Activated naive CD8-positive, alpha-beta T cell treated with anti-CD3 and anti-CD28 coated beads for 36 hours (primary cell): ENCODE measurements at places on chromosomes 11 and 22. TPM values are rescaled to one million over a fixed set of nuclear protein-coding genes. Genes with fewer than 3 reads are reported as not detected.

Gene GVQW3
- total RNA-seq: 2.0 TPM

Gene OR2D2
- not detected for total RNA-seq

Gene TRPT1
- 24.4 TPM for total RNA-seq

Gene SMC1B
- total RNA-seq: 2.1 TPM

Gene TPCN2
- total RNA-seq: 10.9 TPM

Gene FJX1
- total RNA-seq: 3.8 TPM

Gene PTPRCAP
- 110 TPM for total RNA-seq

Gene ASPHD2
- 14.9 TPM for total RNA-seq

Gene MPZL2
- 20.1 TPM for total RNA-seq

DNA sequence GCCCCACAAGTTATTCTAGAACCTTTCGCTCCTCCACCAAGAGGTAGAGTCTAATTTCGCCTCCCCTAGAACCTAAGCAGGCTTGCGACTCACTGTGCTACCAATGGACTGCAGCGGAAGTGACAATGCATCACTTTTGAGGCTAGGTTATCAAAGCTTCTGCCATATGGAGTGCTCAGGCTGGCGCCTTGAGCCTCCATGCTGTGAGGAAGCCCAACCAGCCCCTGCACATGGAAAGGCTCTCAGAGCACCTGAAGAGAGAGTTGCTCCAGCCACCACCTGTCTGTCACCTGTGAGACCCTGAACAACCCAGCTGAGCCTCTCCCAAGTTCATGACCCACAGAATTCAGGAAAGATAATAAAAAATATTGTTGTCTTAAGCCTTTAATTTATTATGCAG is 29.3 kb upstream of the CBX7 start:
- H3K27ac ChIP-seq: no peak overlapping the region
- H3K4me3 ChIP-seq: no peak overlapping the region
- H3K27me3 ChIP-seq: no peaks in the 10 kb centered on the region
- H3K36me3 ChIP-seq: no peaks in the 10 kb centered on the region
- peaks cover 2% of the 10 kb centered on the region for H3K4me1 ChIP-seq
- no peak for DNase-seq

- no peak overlapping the region for H3K4me3 ChIP-seq
- no peak for DNase-seq
- H3K27me3 ChIP-seq: no peaks in the 10 kb centered on the region
- H3K36me3 ChIP-seq: no peaks in the 10 kb centered on the region
Observed at GRCh38 chr11:128240546-128240945, 346.8 kb downstream of the ETS1 start.

DNA sequence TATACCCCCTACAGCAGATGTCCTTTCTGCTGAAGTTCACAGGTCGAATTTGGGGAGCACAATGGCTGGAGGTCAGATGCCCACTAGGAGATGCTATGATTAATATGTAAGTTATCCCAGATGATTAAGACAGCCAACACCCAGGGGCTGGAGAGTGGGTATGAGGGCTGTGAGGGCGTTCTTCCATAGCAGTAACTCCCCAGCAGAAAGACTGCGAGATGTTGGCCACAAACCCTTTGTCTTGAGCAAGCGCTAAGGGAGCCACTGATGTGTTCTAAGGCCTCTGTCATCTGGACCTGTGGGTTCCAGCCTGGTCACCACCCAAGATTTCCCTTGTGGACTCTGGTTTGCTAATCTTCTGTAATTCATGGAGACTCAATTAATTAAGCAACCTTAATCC is 77.6 kb downstream of the BMAL1 start:
- H3K4me1 ChIP-seq: no peaks in the 10 kb centered on the region
- H3K36me3 ChIP-seq: no peaks in the 10 kb centered on the region
- H3K27ac ChIP-seq: no peak overlapping the region
- H3K4me3 ChIP-seq: no peak overlapping the region

GRCh38 chr11:118886681-118887111 is 3.0 kb downstream of the CXCR5 start:
- peaks cover 53% of the 10 kb centered on the region for H3K4me1 ChIP-seq
- H3K36me3 ChIP-seq: no peaks in the 10 kb centered on the region
- no peaks in the 10 kb centered on the region for H3K27me3 ChIP-seq
- peak overlapping the region; percentile 55 for H3K27ac ChIP-seq
- H3K4me3 ChIP-seq: no peak overlapping the region

GRCh38 chr11:33723238-33723881 is 12.9 kb downstream of the CD59 start:
- H3K4me1 ChIP-seq: peaks cover 24% of the 10 kb centered on the region
- H3K27ac ChIP-seq: no peak overlapping the region
- no peak for DNase-seq

GRCh38 chr11:18853086-18853720 is 61.6 kb upstream of the PTPN5 start:
- no peaks in the 10 kb centered on the region for H3K36me3 ChIP-seq
- H3K4me1 ChIP-seq: no peaks in the 10 kb centered on the region
- no peak overlapping the region for H3K4me3 ChIP-seq
- no peak overlapping the region for H3K27ac ChIP-seq

DNA sequence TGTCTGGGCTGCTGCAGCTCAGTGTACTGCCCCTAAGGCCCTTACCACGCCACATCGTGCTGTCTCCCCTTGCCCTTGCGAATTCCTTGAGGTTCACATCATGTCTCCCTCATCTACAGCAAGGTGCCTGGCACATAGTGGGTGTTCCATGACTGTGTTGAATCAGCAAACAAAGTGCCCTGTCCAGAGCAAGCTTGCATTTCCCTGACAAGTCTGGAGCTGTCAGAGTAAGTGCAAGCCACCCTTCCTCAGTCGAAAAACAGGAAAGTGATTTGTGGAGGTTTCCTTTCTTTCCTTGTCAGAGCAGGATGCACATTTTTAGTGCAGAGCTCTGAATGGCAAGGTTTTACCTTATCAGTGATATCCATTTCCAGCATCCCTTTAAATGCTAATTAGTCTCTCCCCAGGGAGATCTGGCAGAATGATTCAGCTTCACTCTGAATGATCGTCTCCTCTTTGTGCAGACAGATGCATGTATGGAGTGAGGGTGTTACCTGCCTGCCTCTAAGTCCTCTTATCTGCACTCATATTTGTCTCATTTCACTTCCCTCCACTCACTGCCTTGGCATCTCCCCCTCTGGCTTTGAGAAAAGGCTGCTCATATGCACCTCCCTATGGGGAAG is 331.2 kb downstream of the TMEM135 start:
- H3K4me3 ChIP-seq: no peak overlapping the region
- no peaks in the 10 kb centered on the region for H3K4me1 ChIP-seq
- peaks cover 7% of the 10 kb centered on the region for H3K27me3 ChIP-seq
- no peak for DNase-seq
- H3K36me3 ChIP-seq: no peaks in the 10 kb centered on the region

DNA sequence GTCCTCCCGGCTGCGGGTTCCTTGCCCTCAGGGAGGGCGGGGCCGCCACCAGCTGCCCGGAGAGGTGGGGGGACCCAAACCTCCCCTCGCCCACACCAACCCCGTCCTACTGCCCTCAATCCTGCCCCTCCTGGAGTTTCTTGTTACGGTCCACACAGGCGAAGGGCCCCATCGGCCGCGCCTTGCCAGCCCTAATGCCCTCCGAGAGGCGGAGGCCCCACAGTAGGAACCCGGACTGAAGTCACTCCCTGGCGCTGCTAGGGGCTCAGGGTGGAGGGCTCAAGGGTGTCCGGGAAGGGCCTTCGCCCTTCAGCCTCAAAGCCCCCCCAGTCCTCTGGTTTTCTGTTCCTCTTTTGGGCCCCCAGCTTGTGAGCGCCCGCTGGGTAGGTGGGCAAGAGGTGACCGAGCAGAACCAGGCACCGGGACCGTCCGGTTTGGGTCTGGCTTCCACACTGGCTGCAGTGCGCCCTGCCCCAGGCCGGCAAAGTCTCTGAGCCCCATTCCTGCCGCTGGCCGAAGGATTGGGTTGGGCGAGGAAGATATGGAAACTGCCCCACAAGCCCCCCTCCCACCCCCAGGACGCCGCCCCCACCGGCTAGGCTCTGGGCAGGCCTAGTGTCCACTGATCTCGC is 24.5 kb downstream of the DUSP8 start:
- peaks cover 2% of the 10 kb centered on the region for H3K4me1 ChIP-seq
- no peak for DNase-seq
- peaks cover 45% of the 10 kb centered on the region for H3K27me3 ChIP-seq
- no peaks in the 10 kb centered on the region for H3K36me3 ChIP-seq

- no peak for DNase-seq
- H3K4me3 ChIP-seq: no peak overlapping the region
- peaks cover 53% of the 10 kb centered on the region for H3K27me3 ChIP-seq
- H3K27ac ChIP-seq: no peak overlapping the region
Observed at GRCh38 chr11:114058026-114058706, 1.3 kb upstream of the ZBTB16 start.

GRCh38 chr22:43109921-43110443 is 568 bp upstream of the BIK start:
- H3K4me3 ChIP-seq: peak overlapping the region; percentile 68
- no peaks in the 10 kb centered on the region for H3K36me3 ChIP-seq
- no peak for DNase-seq
- peaks cover 3% of the 10 kb centered on the region for H3K27me3 ChIP-seq
